Body of pancreas (tissue), 4 donors: ENCODE measurements at places on chromosomes 12 and 14. TPM values are rescaled to one million over a fixed set of nuclear protein-coding genes. Genes with fewer than 3 reads are reported as not detected.

The INHBC gene
- not detected for total RNA-seq

The TXNRD1 gene
- 35.9 TPM for total RNA-seq

The METTL17 gene
- total RNA-seq, result 73.7 TPM

The LRP1-AS gene
- total RNA-seq, result not detected

The NRIP2 gene
- 0.26 TPM for total RNA-seq

The PDZRN4 gene
- total RNA-seq, result 0.52 TPM

The KIF26A gene
- total RNA-seq, result 14.8 TPM

The B4GALNT3 gene
- 9.3 TPM for total RNA-seq

The CLEC1B gene
- not detected for total RNA-seq

The NXPH4 gene
- total RNA-seq, result 2.9 TPM

The GALNT6 gene
- total RNA-seq, result 8.6 TPM

The P3H3 gene
- total RNA-seq, result 17.6 TPM
